Inflammatory macrophage treated with lipopolysaccharide for 1 hour (primary cell): ENCODE measurements at places on chromosomes 4 and X.

GRCh38 chr4:13240066-13240465 is 244.1 kb downstream of the RAB28 start:
- no peak for DNase-seq

DNA sequence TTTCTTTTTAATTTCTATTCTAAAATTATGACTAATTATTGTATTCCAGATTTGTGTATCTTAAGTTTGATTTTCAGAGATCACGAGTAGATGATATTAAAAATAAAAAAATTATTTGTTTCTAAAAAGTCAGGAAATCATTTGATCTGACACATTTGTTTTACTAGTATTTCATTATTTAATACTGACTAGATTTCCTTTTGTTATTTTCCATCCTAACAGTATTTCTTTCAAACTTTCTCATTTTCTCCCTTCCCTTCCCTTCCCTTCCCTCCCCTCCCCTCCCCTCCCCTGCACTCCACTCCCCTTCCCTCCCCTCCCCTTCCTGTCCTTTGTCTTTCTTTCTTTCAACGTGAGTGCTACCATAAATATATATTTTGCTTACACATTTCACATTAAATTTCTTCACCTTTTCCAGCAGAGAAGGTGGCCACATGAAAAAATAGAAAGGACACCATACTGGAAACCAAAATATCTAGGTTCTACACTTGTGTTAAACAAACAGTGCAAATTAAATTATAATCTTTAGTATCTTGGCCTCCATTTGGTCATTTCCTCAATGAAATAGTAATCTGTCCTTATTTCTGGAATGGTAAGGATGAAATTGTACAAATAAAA is 1412.7 kb upstream of the IGFBP7 start:
- no peak for DNase-seq

DNA sequence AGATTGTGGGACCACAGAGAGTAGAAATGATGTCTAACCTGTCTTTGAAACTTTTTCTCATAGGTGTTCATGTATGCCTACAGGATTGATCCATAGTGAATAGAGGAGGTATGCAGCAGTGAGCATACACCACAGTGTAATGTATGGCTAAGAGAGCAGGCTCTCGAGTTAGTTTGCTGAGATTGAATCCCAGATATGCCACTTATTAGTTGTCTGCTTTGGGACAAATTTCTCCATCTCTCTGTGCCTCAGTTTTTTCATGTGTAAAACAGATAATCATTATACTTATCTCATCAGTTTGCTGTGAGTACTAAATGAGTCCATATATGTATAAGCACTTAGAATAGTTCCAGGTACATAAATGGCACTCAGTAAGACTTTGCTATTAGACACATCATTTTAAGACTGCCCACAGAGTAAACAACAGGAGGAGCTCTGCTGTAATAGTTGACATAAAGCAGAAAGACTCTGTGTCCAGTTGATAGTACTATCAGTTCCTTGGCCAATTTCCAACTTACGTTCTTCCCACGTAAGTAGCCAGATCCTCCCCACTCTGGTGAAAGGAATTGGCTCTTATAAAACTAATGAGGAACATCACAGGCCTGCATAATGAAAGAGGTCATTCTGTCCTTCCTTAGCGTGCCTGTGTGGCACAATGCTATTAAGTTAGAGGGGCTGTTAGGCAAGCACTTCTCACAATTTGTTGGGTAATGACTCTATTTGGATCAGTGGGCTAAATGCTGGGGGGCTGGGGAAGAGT is 20.7 kb upstream of the RNF150 start:
- DNase-seq: no peak

DNA sequence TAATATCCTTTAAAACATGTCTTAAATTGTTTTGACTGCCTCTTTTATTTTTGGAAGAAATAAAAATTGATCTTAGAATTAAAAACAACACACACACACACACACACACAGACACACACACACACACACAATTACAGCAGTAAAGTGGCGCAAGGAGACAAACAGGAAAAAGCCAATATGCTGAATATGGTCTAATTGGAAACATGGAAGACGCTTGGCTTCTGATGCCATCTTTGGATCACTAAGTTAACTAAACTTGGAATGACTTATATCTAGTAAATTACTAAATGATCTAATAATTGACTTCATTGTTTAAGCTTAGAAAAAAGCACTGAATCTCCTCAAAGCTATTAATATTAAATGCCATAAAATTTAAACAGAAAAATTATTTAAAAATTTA is 1093.4 kb downstream of the ADGRL3 start:
- no peak for DNase-seq

GRCh38 chr4:100795581-100795980 is 277.8 kb upstream of the EMCN start:
- DNase-seq: no peak
